ENCODE measurements at places on chromosomes 2 and 18. TPM values are rescaled to one million over a fixed set of nuclear protein-coding genes. Genes with fewer than 3 reads are reported as not detected.

GRCh38 chr18:46264255-46264654, 160.1 kb downstream of the HAUS1 start:
- no peak for DNase-seq

- no peak for DNase-seq
Measured at GRCh38 chr2:193542762-193543161, 1348.0 kb upstream of the TMEFF2 start.

DNA sequence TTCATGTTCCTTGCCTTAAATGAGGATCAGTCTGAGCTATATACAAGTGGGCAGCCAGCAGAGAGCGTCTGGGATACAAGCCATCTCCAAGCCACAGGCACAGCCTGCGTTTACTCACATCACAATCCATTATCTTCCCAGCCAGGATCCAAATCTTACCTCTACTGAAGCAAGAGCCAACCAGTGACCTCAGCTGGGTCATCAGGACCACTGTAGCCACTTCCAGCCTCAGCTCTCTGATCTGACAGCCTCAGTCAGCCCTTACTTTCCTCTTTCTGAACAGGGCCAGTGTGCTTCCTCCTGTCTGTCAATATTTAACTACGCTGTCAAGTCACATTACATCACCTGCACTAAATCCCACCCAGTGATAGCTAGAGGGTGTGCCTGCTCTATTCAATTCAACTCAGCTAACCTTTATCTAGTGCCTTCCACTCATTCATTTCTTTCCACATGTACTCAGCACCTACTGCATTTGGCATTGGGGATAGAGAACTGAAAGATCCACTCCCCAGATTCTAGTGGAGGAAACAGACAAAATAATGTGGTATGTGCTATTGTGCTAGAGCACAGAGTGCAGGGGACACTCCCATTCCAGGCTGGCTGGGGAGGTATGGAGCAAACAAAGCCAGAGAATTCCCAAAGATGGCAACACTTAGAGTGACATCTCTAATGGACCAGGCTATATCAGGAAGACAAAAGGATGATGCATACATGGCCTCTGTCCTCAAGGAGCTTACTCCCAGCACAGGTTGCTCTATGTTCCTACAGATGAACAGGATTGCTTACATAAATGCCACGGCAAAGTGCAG, 146.5 kb downstream of the NCKAP5 start:
- no peak for DNase-seq

DNA sequence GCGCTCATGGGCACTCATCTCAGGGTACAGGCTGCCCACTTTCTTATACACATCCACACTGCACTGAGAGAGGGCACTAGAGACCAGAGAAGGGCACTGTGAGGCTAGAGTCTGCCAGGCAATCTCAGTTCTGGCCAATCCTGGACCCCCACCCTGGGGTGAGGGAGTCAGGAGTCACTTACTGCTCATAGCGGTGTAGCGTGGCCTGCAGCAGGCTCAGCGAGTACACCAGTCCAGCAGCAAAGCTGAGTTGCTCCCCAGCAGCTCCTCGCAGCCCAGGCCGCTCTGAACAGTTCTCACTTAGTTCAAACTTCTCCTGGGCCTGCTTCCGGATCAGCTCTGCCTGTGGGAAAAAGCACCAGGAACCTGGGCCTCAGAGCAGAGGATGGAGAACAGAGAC, 12.3 kb downstream of the DCTN1 start:
- no peak for DNase-seq

The BMP10 gene
- not detected for total RNA-seq

The ERBB4 gene
- 43.8 TPM for total RNA-seq

- DNase-seq = no peak
Measured at GRCh38 chr2:2530334-2530733, 199.3 kb upstream of the MYT1L start.

The RAPGEF4 gene
- 11.9 TPM for total RNA-seq

- no peak for DNase-seq
Measured at GRCh38 chr2:68366083-68366560, 1.0 kb downstream of the PLEK start.

DNA sequence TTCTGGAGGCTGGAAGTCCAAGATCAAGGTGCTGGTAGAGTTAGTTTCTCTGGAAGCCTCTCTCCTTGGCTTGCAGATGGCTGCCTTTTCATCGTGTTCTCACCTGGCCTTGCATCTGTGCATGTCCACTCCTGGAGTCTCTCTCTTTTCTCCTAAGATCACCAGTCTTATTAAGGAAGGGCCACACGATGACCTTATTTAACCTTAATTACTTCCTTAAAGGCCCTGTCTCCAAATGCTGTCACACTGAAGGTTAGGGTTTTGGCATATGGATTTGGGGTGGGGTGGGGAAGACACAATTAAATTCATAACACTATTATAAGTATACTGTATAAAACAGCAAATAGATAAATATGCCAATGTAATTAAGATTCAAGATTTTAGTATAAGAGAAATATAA, 402.4 kb upstream of the HS6ST1 start:
- DNase-seq = no peak

All from progenitor cell of endocrine pancreas (in vitro differentiated cells).